HTR-8/SVneo (cell line): ENCODE measurements at places on chromosomes 5 and 9.

DNA sequence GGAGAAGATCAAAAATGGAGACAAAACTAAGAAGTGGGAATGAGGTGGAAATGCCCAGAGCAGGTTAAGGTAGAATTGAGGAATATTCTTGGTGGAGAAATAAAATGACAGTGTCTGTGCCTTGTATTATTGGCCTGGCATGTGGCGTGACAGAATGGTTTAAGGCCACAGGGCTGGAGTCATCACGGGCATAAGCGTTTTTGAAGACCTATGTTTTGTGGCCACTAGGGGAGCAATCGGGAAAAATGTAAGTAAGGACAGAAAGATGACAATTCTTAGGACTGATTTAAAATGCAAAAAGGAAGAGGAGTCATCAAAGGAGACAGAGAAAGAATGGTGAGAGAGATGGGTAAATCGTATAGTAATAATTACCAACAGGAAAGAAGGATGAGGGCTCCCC, 72.2 kb upstream of the EPB41L4A start:
- DNase-seq: no peak

DNA sequence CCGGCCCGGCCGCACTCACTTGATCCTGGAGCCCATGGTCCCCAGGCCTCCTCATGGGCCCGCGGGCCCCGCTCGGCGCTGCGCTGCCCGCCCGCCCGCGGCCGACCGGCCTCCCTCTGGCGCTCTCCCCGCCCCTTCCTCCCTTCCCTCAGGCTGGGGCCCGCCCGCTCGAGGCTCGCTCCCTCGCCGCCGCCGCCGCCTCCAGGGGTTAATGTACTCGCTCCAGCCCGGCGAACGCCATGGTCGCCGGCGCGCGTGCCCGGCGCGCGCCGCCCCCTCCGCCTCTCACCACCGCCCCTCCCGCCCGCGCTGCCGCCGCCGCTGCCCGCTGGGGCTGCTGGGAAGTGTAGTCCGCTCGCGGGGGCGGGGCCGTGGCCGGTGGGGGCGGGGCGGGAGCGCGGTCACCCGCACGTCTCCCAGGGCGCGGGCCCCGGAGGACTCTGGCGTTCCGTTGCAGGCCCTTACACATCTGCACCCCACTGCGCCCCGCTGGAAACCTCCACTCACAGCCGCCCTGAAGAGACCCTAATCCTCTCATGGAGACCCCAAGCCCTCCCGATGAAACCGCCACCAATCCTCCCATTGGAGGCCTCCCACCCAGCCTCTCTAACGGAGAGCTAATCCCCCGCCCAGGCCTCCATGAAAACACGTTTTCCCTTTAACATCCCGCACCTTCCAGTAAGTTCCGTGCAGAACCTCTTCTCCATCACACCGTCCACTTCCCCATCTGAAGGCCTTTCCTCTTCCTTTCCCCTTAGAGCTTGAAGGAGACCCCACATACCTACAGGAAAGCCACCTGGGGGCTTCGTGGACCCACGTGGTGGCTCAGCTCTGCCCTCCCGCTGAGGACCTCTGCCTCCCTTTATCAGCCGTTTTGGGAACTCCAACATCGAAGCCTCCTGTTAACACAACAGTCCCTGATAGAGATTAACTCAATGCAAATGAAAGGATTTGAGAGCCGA, at the start of gene DENND1A:
DENND1A (minus strand) TSS at position 257 of the 962 bp plus-strand sequence; CDS start at position 36, 221 bp downstream.
- peak; percentile 80 for DNase-seq

GRCh38 chr5:172219296-172219695, 25.3 kb downstream of the EFCAB9 start:
- no peak for DNase-seq

DNA sequence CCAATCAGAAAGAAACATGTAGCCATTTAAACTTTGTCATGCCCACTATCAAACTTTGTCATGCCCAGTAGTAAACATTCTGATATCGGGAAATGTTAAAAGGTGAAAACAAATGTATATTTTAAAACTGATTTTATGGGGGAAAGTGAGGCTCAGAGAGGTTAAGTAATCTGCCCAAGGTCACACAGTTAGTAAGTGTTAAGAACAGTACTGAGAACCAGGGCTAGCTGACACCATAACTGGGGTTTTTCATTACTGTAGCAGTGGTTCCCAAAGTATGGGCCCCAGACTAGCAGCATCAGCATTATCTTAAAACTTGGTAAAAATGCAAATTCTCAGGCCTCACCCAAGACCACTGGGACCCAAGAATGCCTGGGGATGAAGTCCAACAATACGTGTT, 9.9 kb upstream of the FRRS1L start:
- DNase-seq: no peak

- DNase-seq: no peak
Measured at GRCh38 chr5:98936948-98937715, 8.3 kb upstream of the CHD1 start.

- DNase-seq: no peak
Measured at GRCh38 chr5:3311433-3311832, 284.2 kb upstream of the IRX1 start.

- DNase-seq: peak; percentile 26
Measured at GRCh38 chr9:114207034-114207810, 51.9 kb downstream of the COL27A1 start.

DNA sequence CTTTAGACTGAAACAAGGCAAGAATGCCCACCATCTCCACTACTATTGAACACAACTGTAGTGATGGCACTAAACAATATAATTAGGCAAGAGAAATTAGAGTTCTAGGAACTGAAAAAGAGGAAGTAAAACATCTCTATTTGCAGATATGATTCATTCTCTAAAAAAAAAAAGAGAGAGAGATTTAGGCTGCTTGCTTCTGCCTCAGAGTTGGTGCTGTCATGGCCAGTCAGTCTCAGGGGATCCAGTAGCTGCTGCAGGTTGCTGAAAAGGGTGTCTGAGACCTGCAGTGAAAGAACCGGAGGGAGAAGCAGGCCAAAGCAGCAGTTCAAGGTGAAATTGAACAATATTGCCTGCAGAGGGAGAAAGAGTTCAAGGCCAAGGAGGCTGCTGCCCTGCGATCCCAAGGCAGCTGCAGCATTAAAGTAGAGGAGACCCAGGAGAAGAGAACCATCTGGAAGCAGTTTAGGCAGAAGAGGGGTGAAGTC, 72.5 kb downstream of the AP3B1 start:
- DNase-seq: no peak

GRCh38 chr5:93930098-93930497, 188.7 kb upstream of the POU5F2 start:
- DNase-seq: no peak

- DNase-seq: no peak
Measured at GRCh38 chr5:108432024-108432423, 50.1 kb upstream of the FBXL17 start.
